ENCODE measurements at places on chromosomes 2 and 18. TPM values are rescaled to one million over a fixed set of nuclear protein-coding genes. Genes with fewer than 3 reads are reported as not detected.

Gene UGT1A5
- 2.1 TPM for total RNA-seq

Gene SLC5A7
- 0.12 TPM for total RNA-seq

DNA sequence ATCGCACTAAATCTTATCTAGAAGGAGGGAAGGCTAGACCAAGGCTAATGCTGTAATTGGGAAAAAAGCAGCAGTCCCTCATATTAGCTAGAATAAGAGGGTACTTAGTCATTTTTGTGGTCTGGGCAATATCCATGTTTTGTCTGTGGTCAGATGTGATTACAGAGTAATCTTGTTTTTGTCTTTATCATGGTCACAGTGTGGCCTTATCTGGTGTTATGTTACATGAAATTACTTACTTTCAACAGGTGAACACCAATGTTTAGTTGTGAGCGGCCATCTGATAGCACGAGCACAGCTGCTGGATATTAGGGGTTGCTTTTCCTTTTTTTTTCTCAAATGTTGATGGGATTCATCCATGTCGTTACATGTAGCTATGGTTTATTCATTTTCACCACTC is 23.7 kb upstream of the PLEKHM3 start:
- DNase-seq: no peak

- no peak for DNase-seq
These were observed 3.9 kb downstream of the SLC35F6 start for GRCh38 chr2:26767894-26768487.

GRCh38 chr2:20942646-20943125 is 101.2 kb downstream of the APOB start:
- DNase-seq: no peak

Measured in mucosa of descending colon (tissue), 3 donors.